Transverse colon (tissue), 4 donors: ENCODE measurements at places on chromosomes 3 and 15. TPM values are rescaled to one million over a fixed set of nuclear protein-coding genes. Genes with fewer than 3 reads are reported as not detected.

- no peaks in the 10 kb centered on the region for H3K36me3 ChIP-seq
- no peak overlapping the region for H3K27ac ChIP-seq
- no peaks in the 10 kb centered on the region for H3K4me1 ChIP-seq
- no peak overlapping the region for H3K4me3 ChIP-seq
- peaks cover 16% of the 10 kb centered on the region for H3K27me3 ChIP-seq
- no peak for DNase-seq
Observed at GRCh38 chr3:43872301-43872700, 181.6 kb downstream of the ABHD5 start.

GRCh38 chr3:84943379-84943778 is 15.4 kb upstream of the CADM2 start:
- H3K4me3 ChIP-seq, result no peak overlapping the region
- DNase-seq, result no peak
- no peaks in the 10 kb centered on the region for H3K4me1 ChIP-seq
- H3K36me3 ChIP-seq, result no peaks in the 10 kb centered on the region
- H3K27me3 ChIP-seq, result no peaks in the 10 kb centered on the region
- no peak overlapping the region for H3K27ac ChIP-seq

GRCh38 chr15:88046576-88047129 is 209.9 kb downstream of the NTRK3 start:
- DNase-seq, result no peak
- no peak overlapping the region for H3K27ac ChIP-seq
- no peaks in the 10 kb centered on the region for H3K4me1 ChIP-seq
- H3K4me3 ChIP-seq, result no peak overlapping the region

- DNase-seq, result no peak
- no peaks in the 10 kb centered on the region for H3K36me3 ChIP-seq
- H3K27ac ChIP-seq, result no peak overlapping the region
- H3K4me3 ChIP-seq, result no peak overlapping the region
- H3K4me1 ChIP-seq, result no peaks in the 10 kb centered on the region
Observed at GRCh38 chr3:152030320-152030719, 156.9 kb downstream of the SUCNR1 start.

DNA sequence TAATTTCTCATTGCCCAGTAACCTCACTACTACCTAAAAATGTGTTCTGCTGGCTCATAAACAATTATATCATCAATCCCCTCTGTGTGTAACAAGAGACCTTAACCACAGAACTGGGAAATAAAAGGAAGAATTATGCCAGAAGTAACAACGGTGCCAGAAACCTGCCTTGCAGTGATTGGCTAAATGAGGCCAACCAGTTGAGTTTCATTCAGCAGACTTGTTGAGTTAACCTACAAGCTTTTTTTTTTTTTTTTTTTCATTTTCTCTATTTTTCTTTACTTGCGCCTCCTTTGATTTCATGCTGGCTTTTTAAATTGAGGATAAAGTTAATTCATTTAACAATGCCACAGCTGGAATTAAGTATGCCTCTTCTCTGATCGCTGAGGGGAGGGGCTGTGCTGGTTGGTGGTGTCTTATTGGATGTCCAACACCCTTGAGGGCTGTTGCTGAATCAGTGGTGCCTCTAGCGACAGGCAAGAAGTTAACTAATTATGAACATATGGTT is 30.0 kb upstream of the GMNC start:
- H3K27me3 ChIP-seq, result no peaks in the 10 kb centered on the region
- no peak for DNase-seq
- H3K27ac ChIP-seq, result no peak overlapping the region
- H3K4me3 ChIP-seq, result no peak overlapping the region
- H3K36me3 ChIP-seq, result no peaks in the 10 kb centered on the region

DNA sequence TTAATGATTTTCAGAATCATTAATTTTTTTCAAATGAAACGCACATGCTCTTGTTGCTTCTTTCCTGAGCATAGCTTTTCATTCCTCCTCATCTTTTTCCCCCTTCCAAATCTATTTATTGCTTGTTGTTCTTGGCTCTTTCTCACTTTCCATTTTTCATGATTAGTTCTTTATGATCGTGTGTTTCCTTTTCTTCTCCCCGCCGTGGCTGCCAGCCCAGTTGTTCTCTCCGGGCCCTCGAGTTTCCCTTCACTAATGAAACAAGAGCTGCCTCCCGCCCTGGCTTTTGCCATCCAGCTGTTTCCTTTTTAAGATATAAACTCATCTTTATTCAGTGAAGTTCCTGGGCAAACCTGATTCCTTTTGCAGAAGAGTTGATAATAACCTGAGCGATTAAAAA is 170.2 kb upstream of the NR2F2 start:
- no peak for DNase-seq
- no peak overlapping the region for H3K27ac ChIP-seq
- no peak overlapping the region for H3K4me3 ChIP-seq
- no peaks in the 10 kb centered on the region for H3K4me1 ChIP-seq

Gene CCK
- 1.4 TPM for total RNA-seq
